Activated CD8-positive, alpha-beta memory T cell treated with anti-CD3 and anti-CD28 coated beads for 48 hours (primary cell): ENCODE measurements at places on chromosomes 3 and 15.

DNA sequence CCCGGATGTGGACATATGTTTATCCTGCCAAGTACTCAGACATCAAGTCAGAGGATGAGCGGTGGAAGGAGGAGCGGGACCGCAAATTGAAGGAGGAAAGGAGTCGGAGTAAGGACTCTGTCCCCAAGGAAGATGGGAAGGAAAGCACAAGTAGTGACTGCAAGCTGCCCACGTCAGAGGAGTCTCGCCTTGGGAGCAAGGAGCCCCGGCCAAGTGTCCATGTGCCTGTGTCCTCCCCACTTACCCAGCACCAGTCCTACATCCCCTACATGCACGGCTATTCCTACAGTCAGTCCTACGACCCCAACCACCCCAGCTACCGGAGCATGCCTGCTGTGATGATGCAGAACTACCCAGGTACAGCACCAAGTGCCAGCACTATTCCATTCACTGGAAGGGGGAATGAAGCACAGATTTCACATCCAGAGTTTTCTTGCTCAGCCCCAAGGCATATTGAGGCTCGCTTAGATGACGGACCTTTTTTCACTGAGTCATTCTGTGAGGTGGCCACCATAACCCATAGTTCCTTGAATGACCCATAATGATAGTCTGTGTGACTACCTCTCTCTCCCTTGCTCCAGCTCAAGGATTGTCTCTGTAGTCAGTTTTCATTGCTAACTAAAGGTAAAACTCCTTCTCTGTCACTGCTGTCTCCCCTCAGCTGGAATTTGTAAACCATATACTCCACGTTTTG lies 97.1 kb downstream of the RBPMS2 start:
- DNase-seq, result no peak

DNA sequence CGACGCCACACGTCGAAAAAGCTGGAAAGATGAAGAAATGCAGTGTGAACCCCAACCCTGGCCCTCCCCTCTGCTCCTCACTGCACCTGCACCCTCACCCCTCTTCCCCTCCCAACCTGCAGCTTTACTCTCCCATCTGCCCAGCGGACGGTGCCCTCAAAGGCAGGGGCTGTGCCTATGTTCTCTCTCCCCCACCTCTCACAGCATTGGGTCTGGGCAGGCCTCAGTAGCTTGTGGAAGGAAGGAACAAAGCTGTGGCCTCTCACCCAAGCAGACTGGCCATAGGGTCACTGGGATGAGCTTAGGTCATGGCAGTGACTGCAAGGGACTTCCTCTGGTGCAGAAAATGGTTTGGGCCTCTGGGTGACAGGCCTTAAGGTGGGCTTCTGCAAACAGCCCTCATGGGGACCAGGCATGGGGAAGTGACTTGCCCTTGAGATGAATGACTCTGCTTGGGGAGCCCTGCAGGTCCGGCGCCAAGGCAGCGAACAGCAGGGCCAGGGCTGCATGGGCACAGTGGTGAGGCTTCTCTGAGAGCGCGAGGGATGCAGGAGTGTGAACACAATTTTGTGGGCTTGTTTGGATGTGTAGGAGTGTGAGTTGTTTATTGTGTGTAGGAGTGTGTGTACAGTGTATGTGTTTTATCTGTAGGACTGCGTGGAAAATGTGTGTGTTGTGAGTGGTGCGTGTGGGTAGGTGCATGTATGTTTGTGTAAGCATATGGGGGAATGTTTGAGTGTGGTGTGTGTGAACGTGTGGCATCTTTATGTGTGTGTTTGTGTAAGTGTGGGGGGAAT lies 29.2 kb downstream of the SRPRB start:
- DNase-seq, result no peak

DNA sequence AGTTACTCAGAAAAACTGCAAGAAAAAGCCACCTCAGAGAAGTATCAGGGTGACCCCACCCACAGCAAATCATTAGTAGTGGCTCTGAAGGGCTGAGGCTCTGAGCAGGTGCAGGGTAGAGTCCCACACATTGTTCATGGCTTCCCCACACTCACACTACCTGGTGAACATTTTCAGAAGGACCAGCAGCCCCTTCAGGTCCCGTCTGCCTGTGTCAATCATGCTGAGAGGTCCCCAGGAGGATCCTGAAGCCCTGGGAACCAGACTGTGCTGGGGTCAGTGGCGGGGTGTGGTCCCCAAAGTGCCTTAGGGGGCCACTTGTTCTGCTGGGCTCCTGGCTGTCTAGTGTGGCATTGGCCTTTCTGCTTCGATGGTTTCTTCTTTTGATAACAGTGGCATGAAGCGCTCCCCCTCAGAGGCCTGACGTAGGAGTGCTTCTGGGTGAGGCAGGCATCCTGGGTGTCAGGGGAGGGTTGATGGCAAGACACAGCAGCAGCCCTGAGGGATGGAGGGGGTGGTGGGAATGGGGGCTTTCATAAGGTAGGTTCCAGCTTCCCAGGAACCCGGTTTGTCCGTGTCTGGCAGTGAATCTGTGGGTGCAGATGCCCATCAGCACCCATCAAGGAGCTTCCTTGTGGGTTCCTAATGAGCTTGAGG lies 19.0 kb upstream of the FANCD2 start:
- DNase-seq, result no peak

GRCh38 chr3:117217355-117217754 lies 507.8 kb downstream of the TUSC7 start:
- DNase-seq, result no peak

GRCh38 chr3:50161320-50161719 lies 6.2 kb downstream of the SEMA3F start:
- DNase-seq, result no peak

DNA sequence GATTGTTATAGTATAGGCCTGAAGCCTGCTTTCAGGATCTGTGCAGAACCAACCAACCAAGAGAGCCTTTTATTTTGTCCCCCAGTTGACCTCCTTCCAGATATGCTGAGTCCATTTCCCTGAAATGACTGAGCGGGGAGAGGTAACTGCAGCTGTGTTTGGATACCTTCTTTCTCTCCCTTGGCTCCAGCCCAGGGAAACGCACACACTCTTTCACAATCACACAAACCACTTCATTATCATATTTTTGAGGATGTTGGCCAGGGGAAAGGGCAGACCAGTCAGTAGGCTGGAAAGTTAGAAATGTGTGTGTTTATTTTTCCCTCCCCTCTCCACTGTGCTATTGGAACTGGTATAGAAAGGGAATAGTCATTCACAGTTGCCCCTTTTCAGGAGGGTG lies 417.7 kb upstream of the TBL1XR1 start:
- no peak for DNase-seq

DNA sequence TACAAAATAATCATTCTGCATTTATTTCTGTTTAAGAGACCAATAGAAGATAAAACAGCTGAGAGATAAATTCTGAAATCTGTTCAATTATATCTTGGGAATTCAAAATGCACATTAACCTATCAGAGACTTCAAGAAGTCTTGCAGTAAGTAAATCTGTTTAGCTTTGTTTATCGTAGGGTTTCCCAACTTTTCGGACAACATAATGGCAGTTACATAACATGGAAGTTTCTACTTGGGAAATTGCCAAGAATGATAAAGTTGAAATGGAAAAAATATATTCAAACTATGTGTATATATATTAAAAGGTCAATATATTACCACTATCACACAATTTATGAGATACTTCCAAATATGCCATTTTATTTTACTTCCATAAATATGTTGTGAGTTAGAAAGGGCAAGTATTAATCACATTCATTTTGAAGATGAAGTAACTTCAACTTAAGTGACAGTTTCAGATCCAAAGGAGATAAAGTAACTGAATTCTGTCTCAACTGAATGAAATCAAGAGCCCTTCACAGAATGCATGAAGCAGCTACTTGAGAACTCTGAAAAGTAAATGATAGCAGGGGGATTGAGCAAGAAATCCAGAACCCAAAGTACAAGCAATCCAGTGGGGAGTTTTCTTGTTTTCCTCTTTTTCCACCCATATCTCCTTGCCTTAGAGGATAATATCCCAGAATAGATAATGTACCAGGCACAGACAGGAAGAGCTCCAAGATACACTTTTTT lies 108.8 kb downstream of the PLOD2 start:
- no peak for DNase-seq

DNA sequence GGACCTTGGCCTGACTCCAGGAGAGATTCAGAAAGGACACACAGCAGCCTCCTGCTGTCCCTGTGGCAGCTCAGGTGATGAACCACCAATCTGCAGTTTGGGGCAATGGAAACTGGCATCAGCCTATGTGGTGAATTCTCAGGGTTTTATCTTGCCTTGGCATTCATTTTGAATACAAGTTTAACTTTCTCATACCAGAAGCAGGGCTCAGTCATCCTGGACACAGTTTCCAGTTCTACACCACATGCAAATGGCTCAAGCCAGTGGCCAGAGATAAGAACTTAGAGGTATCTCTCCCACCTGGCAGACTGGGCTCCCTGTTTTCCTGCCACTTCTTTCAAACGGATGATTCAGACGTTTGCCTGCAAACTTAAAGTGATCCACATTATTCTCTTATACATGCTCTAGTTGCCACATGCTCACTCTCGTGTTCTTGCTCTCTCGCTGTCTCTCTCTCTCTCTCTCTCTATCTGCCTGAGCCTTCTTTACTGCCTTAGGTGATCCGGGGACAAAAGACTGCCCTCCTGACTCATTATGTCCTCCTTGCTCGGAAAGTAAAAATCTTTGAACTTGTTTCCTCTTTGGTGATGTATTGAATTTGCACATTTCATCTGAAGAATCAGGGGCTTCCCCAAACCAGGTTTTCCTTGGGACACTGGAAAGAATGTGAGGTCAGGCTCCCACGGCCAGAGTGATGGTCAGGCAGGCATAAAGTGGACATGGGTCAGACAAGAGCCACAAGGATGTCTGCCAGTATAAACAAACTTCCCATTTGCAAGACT lies 99.6 kb upstream of the STT3B start:
- DNase-seq, result no peak

DNA sequence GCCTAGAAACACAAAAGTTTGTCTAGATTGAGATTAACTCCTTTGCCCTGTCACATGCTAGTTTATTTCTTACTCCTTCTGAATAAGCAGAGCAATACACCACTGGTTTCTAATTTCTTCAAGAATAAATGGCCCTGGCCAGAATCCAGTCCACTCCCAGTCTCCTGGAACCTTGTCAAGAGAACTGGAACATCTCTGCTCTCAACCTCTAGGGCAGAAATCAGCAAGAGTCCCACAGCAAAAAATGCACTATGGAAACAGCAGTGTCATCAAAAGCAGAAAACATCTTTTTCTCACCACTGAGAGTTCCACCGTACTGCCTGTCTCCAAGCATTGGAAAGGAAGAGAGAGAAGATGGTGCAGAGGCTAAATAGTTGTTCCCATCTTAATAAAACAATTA lies 35.9 kb upstream of the PPP2R3A start:
- no peak for DNase-seq

DNA sequence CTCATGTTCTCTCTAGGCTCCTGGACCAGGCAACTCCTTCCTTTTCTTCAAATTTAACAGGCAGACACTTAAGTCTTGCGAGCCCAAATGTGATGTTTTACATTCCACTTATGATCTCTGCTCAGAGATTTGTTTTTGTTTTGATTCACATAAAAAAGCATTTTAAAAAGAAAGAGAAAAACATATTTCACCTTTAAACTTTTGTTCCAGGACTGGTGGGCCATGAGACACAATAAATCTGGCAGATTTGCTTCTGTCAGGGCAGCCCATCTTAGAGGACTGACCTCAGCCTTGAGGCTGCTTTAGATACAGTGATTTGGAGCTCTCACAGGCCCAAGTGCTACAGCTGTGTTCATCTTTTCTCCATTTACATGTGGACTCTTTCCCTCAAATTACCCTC lies 52.0 kb downstream of the CMSS1 start:
- no peak for DNase-seq

DNA sequence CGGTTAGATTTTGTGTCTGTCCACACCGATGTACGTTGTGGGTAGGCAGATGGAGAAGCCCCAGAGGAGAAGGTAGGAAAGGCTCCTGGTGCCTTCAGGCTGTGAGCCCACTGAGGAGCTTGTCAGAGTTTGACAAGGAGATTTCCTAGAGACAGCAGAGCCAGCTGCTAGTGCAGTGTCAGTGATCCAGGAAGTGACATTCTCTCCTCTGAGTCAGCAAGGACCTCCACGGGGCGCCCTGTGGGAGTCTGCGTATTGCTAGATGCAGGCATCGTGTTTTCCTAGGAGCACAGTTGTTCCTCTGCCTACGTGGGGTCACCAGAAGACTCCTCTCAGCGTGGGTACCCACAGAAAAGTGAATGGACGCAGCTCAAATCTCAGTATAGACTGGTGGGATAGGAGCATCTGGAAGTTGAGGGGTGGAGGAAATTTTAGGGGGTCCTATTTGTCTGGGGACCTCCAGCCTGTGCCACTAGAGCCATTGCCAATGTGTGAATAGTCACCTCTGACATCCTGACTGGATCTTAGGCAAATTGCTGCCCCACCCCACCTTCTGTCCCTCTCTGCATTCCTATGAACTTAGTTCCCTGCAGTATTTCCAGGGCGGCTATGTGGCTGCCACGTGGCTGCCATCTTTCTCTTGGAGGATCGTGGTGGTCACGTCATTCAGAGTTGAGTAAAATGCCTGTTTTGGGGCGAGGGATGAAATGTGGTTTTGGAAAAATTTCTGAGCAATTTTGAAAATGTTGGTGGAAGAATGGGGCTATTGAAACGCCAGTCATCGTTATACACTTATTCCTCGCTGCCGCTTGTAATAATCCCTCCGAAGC lies 84.8 kb upstream of the KLHL25 start:
- no peak for DNase-seq

DNA sequence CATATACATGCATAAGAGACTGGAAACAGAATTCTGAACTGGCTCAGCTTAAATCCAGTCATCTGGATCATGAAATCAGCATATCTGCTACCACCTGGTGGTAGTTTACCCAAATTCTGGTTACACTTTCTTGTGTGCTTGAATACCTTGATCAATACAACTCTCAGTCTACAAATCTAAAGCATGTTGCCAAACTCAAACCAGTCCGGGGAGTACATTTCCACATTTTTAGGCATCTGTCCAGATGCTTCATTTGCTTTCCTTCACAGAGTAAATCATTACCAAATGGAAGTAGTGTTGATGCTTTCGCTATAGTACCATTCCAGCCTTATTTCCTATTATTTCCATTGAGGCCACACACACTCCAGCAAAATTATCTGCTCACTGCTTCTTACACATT lies 126.4 kb downstream of the P2RY1 start:
- DNase-seq, result no peak

DNA sequence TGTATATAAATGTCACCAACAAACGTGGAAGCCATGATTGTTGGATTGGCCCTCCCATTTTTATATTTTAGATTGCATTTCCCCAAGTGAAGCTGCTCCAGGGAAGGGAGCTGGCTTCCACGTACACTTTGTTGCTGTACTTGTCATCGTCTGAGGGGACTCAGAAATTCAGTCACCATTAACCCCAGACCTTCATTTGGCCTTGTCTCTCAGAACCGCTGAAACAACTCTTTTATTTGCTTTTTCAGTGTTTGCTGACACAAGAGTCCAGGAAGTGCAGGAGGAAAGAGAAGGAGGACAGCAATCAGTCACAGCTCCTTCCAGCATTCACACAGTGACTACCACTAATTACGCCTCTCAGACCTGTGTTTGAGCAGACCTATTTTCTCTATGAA lies 276.5 kb downstream of the TBL1XR1 start:
- DNase-seq, result no peak

GRCh38 chr15:56165234-56165633 lies 78.4 kb downstream of the RFX7 start:
- DNase-seq, result no peak

GRCh38 chr3:43391621-43392020 lies 105.3 kb downstream of the SNRK start:
- no peak for DNase-seq

- DNase-seq, result no peak
Observed at GRCh38 chr3:146308222-146308621, 57.3 kb upstream of the PLSCR4 start.
